ENCODE measurements at places on chromosomes 4 and X.

GRCh38 chr4:13483768-13484121, 395 bp downstream of the RAB28 start:
- no peak for DNase-seq

- DNase-seq: no peak
Observed at GRCh38 chrX:30597216-30598012, 19.8 kb upstream of the TASL start.

GRCh38 chr4:105671301-105671700, 37.2 kb downstream of the INTS12 start:
- DNase-seq: no peak

GRCh38 chr4:30402276-30402675, 317.9 kb upstream of the PCDH7 start:
- DNase-seq: no peak

DNA sequence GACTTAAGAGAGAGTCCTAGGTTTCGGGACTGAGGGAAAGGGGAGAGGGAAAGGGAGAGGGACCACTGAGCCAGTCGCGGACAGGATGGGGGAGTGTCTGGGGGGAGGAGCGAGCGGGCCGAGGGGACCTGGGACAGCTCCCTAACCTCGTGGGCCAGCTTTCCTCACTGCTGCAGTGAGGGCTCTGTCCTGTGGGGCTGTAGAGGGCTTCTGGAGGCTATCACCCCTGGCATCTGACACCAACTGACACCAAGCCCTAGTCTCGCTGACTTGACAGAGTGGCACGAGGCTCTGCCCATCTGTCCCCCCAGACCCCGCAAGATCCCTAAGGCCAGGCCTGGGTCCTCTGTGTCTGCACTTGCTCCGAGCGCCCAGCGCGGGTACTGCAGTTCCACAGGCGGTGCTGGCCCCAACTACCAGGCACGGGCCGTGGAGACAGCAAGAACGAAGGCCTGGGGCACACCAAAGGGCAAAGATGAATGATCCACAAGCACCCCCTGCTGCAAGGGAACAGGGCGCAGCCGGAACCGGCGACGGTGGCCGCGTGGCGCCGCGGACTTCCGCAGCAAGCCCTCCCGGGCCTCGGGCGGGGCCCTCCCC, 465 bp downstream of the HAUS7 start:
- DNase-seq: no peak

DNA sequence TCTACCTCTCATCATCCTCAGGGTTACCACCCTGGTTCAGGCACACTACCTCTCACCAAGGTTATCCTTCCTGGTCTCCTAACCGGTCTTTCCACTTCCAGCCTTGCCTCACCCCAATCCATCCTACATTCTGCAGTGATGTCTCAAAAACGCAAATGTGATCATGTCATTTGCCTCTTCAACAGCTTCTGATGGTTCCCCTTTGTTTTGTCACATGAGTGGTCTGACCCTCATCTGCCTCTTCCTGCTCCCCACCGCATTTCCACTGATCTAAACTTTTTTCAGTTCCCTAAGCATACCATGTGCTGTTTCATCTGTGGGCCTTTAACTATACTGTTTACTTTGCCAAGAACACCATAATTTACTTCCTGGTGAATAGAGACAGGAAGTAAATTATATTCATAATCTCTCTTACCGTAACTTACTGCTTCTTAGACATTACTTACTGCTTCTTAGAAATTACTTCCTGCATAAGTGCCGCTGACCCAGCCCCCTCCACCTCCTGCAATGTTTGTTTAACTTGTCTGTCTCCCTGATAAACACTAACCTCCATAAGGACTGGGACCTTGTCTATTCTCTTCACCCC, 27.1 kb upstream of the NSUN7 start:
- no peak for DNase-seq

DNA sequence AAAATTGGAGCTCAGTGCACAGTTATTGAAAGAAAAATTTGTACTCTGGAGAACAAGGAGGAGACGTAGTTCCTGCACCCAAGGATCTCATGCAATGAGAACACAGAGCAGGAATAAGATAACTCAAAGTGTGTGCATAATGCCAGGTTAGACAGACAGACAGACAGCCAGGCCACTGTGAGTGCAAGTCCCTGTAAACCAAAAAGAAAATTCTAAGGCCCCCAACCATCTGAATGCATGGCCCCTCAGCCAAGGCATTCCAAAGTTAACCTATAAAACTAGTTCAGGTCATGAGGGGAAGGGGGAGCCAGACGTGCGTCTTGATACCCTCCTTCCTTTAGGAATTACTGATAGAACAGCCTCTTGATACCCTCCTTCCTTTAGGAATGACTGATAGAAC, 94.5 kb upstream of the ENPP6 start:
- no peak for DNase-seq

DNA sequence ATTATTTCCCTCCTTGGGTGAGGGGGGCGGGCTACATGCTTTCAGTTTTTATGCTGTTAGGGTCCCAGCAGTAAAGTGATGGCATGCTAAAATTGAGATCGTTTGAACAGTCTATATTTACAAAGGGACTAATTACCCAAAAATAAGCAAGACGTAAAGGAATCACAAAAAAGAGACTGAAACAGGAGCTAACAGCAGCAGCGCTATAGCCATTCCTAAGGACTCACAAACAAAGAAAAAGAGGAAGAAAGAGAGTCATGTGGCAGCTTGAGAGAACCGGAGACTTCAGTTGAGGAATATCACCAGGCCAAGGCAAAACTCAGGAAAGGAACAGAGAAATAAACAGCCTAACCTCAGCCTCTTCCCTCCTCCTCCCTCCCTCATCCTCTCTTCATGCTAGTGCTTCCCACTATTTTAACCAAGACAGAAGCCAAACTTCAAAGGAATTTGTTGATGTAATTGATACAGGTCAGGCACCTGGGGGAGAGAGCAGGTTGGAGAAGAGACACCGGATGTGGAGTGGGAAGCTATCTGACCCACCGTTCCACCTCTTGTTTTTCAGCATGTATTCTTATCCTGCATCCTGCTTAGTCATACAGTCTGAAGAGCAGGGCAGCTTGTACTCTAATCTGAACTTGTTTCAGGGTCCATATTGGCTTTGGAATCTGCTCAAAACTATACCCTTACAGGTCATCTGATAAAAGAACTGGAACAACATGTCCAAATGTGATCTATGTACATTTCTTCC, 383.7 kb downstream of the NAF1 start:
- DNase-seq: no peak

DNA sequence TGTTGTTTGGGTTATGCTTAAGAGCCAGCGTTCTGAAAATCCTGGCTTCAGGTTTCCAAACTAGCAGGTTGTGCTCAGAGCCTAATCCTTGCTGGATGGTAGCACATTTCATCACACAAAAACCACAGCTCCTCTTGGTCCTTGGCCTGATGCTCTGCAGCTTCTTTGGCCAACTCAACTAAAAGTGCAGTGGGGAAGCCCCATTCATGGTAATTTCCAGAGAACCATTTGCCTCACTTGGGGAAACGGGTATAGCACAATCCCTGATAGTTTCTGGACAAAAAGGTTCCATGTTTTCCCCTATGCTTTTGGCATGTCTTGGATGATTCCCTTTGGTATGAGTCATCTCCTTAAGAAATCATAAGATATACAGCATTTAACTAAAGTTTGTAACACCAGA, 78.7 kb downstream of the SYNPO2 start:
- no peak for DNase-seq

DNA sequence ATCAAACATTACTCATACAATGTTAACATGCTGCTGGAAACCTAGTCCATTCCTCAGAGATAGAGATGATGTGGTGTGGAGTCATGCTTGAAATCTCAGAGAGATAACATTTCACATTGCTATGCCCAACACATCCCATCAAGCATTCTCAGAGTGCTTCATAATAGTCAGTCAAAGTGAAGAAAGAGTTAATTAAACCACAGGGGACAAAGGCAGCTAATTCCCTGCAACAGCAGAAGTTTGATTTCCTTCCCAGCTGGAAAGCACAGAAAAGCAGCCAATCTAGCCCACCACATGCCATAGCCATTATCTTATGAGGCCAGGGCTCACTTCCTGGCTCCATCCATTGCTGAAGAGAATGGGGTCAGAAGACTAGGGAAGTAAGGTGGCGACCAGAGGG, 8.9 kb downstream of the KDR start:
- DNase-seq: no peak

- DNase-seq: no peak
Observed at GRCh38 chrX:24759786-24760185, 66.1 kb downstream of the POLA1 start.

DNA sequence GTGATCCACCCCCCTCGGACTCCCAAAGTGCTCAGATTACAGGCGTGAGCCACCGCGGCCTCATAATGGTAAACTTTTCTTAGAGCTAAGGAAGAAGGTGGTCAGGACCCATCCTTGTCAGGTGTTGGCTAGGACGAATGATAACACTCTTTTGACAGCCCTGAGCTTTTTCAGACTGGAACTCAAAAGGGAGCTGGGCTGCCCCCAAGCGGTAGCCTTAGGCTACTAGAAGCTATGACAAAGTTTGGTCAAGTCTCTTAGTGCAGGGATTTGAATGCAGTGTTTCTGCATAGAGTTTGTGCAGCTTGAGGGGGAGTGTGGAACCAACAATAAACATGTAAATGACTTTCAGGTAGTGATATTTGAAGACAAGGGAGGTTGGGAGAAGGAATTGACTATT, 11.8 kb upstream of the HSD17B10 start:
- no peak for DNase-seq

- no peak for DNase-seq
Observed at GRCh38 chrX:78493180-78493579, 165.8 kb upstream of the CYSLTR1 start.

- no peak for DNase-seq
Observed at GRCh38 chrX:53704294-53704693, 17.8 kb upstream of the HUWE1 start.

GRCh38 chrX:91137883-91138282, 296.8 kb upstream of the PABPC5 start:
- DNase-seq: no peak

DNA sequence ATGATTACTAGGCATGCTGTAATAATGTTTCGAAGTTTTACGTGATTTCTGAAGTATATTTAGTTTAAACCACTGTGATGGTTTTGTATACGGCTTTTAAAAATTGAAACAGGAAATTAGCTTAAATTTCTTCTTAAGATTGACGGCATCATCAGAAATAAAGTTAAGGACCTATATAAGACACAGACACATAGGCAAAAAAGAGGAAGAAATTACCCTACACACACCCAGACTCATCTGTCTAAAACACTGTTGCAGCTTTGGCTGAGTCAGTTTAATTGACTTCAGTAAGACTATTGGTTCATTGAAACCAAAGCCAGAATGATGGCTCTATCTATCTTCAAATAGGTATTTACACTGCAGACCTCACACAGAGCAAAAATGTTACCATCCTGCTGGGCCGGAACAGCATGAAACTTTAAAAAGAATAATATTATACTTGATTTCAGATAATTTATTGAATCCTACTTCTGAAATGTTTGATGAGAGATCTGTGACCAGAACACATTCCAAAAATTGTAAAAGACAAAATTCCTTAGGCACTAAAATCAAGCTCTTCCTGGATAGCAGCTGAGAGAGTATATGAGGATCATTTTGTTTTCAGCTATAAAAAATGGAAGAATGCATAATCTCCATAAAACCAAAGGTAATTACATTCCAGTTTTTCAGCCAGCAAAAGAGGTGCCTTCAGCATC, 4.5 kb downstream of the HHIP start:
- no peak for DNase-seq

- no peak for DNase-seq
Observed at GRCh38 chr4:122156819-122157218, 4.7 kb downstream of the BLTP1 start.

- DNase-seq: no peak
Observed at GRCh38 chr4:4402966-4403365, 16.1 kb downstream of the NSG1 start.

DNA sequence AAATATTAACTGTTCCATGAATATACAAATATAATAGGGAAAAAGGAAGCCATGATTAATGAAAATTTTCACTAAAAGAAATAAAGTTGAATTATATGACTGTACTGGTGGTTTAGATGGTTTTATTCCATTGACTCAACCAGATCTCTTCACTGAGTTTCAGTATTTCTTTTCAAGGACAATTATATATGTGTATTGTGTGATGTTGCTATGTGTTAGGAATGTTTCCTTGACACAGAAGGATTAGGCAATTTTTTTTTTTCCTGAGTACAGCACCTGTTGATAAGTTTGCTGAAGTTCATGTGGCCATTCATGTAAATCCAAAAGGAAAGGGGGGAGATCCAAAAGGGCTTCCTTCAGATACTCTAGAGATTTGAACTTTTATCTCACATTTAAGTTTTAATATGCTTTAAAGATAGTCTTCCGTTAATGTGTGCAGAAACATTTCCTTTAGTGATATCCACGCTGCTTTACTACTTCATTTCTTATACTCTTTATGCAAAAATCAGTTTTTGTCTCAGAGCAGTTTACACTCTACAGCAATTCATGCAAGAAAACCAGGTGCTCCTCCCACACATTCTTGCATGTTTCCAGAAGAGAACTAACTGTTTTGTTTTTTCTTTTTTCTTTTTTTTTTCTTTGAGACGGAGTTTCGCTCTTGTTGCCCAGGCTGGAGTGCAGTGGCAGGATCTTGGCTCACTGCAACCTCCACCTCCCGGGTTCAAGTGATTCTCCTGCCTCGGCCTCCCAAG, 249.1 kb downstream of the RPA4 start:
- DNase-seq: no peak

- no peak for DNase-seq
Observed at GRCh38 chr4:87363552-87363951, 27.4 kb downstream of the HSD17B11 start.

DNA sequence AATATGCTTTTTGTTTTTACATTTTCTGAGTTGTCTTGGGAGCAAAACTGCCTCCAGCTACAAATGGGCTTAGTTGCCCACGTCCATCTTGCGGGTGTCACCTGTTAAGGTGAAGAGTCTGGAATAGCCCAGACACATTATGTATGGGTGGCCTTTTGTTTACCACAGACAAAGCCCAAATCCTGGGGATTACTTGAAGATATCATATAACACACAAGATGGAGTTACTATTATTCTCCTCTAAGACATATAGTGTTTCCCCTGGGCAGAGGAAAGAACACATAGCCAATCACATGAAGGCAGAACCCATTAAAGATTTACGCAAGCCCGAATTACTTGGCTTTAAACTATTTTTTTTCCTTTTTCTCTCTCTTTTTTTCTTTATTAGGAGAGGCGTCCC, 625.6 kb upstream of the FAM241A start:
- no peak for DNase-seq

GRCh38 chr4:66558651-66559050, 888.4 kb upstream of the EPHA5 start:
- DNase-seq: no peak

- DNase-seq: no peak
Observed at GRCh38 chr4:173528378-173529321, 1.4 kb downstream of the HAND2 start.

- DNase-seq: no peak
Observed at GRCh38 chrX:130645955-130646583, 244.3 kb downstream of the RBMX2 start.

DNA sequence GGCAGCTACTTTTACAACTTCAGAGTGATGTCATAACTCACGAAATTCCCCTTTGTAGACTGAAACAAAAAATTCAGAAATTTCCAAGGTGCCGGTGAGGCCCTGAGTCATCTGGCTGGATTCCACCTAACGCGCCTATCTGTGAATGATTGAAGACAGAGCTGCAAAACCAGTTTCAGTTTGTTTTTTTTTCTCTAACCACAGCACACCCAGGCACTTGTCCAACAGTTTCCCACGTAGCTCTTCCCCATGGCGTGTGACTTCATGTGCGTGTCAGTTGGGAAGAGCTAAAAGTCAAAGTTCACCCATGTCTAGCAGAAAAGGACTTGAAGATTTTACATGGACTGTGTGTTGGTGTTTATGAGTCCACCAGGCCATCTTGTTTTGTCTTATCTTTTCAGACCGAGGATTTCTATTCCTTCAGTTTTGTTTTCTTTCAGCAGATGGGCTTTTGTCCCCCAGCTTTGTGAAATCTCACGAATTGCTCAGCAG, 16.4 kb downstream of the TCEANC start:
- peak; percentile 15 for DNase-seq
